ENCODE measurements at places on chromosomes 3 and 15.

DNA sequence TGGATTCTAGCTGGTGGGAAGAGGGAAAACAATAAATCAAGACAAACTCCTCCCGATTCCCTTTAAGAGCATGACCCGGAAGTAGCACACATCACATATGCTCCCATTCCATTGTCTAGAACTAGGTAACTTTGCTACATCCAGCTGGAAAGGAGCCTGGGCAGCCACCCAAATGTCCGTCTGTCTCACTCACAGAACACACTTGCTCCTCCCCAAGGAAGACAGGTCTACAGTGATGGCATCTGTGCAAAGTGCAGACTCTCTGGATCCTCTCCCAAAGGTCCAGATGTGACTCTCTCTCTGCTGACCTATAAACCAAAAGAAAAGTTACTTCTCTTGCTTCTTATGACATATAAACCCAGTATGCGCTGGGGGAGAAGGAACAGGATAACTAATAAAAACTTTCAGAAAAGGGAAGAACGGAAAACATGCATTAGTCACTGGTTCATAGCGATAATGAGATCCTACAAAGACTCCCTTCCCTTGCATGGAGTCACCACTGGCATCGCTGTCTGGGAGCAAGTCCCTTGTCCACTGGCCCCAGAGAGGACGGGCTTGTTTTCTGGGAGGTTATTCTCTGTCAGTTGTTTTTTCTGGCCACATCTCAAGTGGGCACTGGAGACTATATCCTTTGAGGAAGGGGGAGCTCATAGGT is 29.8 kb upstream of the EPHB3 start:
- DNase-seq, result no peak

GRCh38 chr15:31292391-31293015 is 34.1 kb upstream of the KLF13 start:
- no peak for DNase-seq

GRCh38 chr15:71219645-71220044 is 104.4 kb downstream of the THSD4 start:
- no peak for DNase-seq

DNA sequence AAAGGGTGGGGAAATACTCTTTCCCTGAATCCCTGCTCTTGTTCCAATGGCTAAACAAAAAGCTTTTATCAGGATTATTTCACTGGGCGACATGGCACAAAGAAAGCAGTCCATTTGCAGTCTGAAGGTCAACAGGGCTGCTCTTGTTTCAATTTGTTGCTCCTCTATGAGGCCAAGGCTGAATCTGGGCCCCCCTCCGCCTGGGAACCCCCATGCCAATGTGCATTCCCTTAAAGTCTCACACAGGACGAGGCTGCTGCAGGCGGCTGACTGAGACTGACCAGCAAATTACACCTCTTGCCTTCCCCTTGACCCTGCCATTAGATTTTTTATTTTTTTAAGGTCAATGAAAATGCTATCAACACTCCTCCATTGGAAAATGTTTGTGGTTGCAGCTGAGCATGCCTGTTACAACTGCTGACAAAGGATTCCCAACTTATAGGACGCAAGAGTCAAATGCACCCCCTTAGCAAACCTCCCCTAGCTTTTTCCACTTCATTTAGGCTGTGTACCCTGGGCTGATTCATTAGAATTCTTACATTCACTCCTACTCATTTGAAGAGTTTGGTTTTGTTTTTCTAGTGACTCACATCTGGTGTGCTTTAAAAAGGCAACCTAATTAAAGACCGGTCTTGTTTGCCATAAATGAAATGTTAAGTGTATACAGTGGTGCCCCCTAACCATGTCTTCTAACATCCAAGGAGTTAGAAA is 60.8 kb upstream of the ARHGEF3 start:
- no peak for DNase-seq

GRCh38 chr3:113499081-113499480 is 15.9 kb downstream of the SPICE1 start:
- DNase-seq, result no peak

DNA sequence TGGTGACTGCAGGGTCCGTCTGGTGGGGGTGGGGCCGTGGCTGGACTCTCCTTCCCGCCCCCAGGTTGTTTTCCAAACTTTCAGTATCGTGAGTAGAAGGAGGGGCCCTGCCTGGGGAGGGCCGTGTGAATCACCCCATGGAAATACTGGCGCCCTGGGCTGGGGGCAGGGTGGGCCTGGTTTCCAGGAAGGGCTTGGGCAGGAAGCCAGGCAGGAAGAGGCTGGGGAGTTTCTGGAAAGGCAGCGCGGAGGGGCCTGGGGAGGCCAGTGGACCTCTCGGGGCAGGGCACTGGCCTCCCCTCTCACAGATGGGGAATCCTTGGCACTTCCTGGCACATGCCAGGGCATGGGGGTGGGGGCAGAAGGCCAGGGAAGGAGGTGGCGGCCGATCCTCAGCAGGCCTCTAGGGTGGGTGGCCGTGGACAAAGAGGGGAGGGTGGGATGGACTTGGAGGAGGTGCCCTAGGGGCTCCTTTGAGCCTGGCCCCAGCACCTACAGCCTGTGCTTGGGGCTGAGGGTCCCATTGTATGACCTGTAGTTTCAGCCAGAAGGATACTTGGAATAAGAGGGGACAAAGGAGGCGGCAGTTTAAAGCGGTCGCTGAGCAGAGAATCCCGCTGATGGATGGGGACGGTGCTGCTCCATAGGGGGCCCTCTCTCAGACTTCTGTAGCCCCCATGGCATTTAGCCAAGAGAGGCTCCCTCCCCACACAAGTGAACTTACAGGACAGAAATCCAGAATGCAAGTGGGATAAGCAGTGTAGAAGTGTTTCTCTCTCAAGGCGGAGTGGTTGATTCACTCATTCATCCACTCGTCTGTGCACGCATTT is 56.5 kb upstream of the GATA2 start:
- DNase-seq, result no peak

- no peak for DNase-seq
These were observed 4.0 kb downstream of the NEDD4 start for GRCh38 chr15:55989383-55989782.

GRCh38 chr3:67947808-67948508 is 293.5 kb upstream of the SUCLG2 start:
- peak; percentile 74 for DNase-seq

GRCh38 chr3:20668411-20668810 is 482.4 kb upstream of the SGO1 start:
- no peak for DNase-seq

DNA sequence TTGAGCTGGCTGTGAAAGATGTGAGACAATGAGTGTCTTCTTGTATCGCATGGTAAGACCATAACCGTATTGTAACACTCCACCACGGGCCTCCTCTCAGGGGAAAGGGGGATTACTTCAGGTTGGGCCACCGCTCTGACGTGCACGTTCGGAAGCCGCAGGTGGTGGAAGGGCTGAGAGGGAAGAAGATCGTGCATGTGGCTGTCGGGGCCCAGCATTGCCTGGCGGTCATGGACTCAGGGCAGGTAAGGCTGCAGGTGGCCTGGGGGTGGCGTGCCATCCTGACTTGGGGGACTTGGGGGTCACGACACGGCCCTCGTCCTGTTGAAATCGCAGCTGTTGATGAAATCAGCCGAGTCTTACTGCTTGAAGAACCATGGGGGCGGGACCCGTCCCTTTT is 87.3 kb upstream of the FAN1 start:
- no peak for DNase-seq

- DNase-seq, result no peak
These were observed 313.4 kb upstream of the GPR149 start for GRCh38 chr3:154743418-154743817.

GRCh38 chr3:33941804-33942203 is 143.4 kb downstream of the PDCD6IP start:
- DNase-seq, result no peak

DNA sequence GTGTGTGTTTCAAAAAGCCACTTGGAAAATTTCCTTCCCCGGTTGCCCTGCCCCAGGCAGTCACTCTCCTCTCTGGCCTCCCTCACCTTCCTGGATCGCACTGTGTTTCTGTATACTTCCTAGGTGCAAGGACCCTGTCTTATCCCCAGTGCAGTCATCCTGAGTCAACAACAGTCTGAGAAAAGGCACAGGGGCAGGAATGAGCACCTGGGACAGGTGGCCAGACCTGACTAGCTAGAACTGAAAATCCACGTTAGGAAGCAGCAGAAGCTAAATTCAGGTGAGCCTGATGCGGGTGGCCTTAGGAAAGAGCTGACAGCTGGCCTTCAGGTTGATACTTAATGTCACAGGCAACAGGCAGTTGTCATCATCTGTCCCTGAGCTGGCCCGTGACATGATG is 62.9 kb upstream of the VGLL4 start:
- no peak for DNase-seq

GRCh38 chr3:179921500-179921899 is 115.2 kb downstream of the PEX5L start:
- DNase-seq, result no peak

GRCh38 chr3:32969656-32970055 is 18.2 kb downstream of the CCR4 start:
- DNase-seq, result no peak

GRCh38 chr3:85783291-85783690 is 824.5 kb downstream of the CADM2 start:
- DNase-seq, result no peak

GRCh38 chr3:127903611-127904375 is 11.2 kb upstream of the KBTBD12 start:
- no peak for DNase-seq

DNA sequence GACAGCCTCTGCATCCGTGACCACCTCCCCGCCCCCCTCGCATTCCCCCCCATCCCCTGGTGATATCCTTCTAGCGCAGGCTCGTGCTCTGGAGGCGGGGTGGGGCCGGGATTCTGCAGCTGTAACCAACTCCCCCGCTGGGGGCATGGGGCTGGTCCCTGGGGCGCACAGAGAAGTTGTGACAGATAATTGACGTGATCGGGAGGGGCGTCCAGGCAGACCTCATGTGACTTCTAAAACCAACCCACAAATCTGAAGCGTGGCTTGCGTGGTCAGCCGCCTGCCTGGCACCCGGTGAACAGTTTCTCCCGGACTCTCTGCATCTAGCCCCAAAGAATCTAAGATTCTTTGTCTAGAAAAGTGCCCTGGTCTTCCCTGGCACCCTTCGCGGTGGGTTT is 100.6 kb upstream of the IGF1R start:
- no peak for DNase-seq

- peak; percentile 52 for DNase-seq
These were observed 220.0 kb downstream of the SV2B start for GRCh38 chr15:91320101-91320500.

DNA sequence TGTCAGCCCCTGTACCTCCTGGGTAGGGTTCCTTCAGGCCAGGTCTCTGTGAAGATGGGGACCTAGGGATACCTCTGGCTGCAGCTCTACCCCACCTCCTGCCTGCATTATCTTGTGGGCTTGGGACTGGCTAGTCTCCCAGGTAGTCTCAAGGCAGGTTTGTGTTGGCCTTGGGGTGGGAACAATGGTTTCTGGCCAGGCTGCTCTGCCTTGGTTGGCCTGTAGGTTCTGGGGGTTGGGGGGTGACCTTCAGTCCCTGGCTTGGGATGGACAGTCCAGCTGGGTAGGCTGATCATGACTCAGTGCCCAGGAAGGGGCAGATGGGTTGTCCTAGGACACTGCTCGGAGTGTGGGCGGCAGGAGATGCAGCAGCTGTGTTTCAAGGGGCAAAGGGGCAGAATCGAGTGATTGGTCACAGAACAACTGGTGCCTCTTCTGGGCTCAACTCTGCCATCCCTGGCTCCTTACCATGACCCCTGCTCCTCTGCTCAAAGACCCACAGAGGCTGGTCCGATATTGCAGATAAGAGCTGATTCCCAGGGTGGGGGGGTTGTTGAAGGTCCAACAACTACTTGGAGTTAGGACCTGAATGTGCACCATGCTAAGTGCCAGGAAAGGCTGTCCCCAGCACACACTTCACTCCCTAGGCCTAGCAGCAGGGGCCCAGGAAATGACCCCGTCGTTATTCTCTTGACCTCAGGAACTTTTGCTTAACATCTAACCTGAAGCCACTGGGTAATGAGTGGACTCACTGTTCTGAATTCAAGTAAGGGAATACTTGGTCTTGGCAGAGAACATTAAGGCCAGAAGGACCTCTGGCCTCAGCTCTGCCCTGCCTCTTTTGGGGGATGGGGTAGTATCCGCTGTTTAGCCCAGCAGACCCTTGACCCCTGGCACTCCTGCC is 18.1 kb upstream of the BSN start:
- no peak for DNase-seq

DNA sequence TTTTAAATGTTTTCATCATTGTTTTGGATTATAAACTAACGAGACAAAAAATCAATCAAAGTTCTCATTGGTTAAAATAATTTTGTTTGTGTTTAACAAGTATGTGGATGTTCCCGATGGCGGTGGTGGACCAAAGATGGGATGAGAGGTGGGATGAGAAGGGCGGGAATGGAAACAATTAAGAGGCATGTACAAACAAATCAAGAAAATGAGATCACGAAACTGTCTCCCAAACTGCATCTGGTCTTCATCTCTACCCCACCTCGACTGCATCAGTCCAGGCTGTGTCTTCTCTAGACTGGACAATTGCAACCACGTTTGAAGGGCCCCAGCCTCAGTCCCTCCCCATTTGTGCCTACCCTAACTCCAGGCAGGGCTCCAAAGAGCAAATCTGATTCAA is 56.1 kb downstream of the SLC12A8 start:
- no peak for DNase-seq

DNA sequence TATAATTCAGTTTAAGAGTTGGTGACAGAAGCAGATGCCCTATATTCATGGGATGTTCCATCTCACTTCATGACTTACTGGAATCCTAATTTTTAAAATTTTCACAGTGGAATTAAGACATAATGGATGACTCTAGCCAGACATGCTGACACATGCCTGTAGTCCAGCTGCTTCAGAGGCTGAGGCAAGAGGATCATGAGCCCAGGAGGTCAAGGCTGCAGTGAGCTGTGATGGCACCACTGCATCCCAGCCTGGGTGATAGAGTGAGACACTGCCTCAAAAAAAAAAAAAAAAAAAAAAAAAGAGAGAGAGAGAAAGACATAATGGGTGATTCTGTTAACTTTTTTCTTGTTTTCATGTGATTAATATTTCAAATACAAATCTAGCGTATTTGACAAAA is 123.6 kb downstream of the KLHL25 start:
- no peak for DNase-seq

- no peak for DNase-seq
These were observed 70.1 kb downstream of the PLXNA1 start for GRCh38 chr3:127053026-127053425.

DNA sequence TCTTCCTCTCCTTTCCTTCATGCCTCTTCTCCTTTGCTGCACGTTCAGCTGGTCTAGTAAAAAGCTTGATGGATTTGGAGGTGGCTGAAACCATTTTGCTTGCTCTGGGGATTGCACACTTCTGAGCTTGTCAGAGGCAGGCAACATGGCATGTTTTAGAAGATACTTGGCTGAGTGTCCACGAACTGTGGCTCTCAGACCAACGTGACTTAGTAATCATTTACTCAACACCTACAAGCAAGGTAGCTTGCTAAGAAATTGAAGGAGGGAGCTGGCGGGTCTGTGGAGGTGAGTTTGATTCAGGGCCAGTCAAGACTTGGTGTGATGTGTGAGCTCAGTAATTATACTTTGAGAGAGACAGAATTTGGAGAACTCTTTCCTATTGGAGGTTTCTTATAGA is 196.0 kb downstream of the LPP start:
- DNase-seq, result no peak

DNA sequence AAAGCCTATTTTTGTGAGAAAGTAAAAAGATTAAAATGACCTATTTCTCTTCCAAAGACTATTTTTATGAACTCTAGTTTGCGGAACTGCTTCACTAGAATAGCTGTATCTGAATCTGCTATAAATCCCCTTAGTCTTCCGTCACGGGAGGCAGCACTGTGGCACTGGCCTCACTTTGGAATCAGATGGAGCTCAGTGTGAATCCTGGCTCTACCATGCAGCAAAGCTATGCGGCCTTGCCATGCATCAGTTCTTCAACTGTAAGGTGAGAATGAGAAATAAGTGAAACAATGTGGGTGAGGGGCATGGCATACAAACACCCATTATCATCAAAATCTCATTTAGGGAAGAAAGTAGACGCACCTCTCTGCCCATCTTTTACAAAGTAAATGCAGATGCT is 27.5 kb upstream of the CSPG5 start:
- no peak for DNase-seq
